Kidney epithelial cell (primary cell): ENCODE measurements at places on chromosomes 7 and 10. TPM values are rescaled to one million over a fixed set of nuclear protein-coding genes. Genes with fewer than 3 reads are reported as not detected.

DNA sequence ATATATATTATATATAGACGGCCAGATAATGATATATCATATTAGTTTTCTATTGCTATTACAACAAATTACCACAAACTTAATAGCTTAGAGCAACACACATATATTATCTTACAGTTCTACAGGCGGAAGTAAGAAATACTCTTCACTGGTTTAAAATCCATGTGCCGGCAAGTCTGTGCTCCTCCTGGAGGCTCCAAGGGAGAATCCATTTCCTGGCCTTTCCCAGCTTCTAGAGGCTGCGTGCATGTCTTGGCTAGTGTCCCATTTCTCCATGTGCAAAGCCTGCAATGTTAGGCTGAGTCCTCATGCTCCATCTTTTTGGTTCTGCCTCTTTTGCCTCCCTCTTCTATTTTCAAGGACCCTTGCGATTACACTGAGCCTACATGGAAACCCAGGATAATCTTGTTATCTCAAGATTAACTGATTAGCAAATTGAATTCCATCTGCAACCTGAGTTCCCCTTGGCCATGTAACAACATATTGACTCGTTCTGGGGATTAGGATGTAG is 23.9 kb upstream of the PNLIPRP3 start:
- DNase-seq, result no peak

- no peak for DNase-seq
These were observed 42.8 kb upstream of the PRSS58 start for GRCh38 chr7:142300689-142301088.

GRCh38 chr7:30837581-30837980 is 66.4 kb downstream of the MINDY4 start:
- DNase-seq, result no peak

- DNase-seq, result no peak
These were observed 5.0 kb upstream of the ZNF518A start for GRCh38 chr10:96125142-96125515.

DNA sequence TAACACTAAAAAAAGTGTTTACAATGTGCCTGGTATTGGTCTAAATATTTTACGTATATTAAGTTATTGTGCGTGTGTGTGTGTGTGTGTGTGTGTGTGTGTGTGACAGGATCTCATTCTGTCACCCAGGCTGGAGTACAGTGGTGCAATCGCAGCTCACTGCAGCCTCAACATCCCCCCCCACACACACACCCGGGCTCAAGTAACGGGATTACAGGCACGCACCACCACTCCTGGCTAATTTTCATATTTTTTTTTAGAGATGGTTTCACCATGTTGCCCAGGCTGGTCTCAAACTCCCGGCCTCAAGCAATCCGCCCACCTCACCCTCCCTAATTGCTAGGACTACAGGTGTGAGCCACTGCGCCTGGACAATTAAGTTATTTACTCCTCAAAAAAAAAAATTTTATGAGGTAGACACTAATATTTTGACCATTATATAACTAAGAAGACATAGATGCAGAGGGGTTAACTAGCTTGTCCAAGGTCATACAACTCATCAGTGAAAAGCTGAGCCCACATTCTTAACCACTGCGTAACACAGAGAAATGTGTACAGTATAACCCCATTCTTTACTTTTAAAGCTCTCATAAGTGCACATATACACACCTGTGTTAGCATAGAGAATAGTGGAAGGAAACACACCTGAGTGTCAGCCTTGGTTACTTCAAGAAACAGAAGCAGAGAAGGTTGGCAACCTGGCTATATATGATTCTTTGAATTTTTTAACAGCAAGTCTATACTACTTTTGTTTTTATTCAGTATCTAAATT is 35.0 kb downstream of the DNAJC12 start:
- no peak for DNase-seq

- DNase-seq, result no peak
These were observed 78.1 kb downstream of the INHBA start for GRCh38 chr7:41624818-41625217.

- DNase-seq, result no peak
These were observed 4.4 kb upstream of the ATXN7L1 start for GRCh38 chr7:105880571-105881330.

- peak; percentile 21 for DNase-seq
These were observed 3.9 kb downstream of the HIP1 start for GRCh38 chr7:75734586-75735458.

DNA sequence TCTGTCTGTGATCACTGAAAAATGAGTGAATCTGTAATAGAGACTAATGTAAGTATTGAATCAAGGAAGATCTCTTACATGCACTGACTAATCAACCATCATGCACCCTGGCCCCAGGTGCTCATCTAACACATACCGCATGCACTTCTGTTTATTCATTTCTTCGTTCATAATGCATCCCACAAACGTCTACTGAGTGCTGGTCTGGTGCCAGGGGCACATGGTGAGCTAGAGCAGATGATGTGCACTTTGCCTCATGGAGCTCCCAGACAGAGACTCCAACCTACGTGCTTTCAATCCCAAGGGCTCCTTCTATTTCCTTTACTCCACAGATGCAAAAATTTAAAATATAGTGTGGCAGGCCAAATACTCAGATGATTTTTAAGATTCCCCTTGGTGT is 10.7 kb downstream of the C10orf90 start:
- DNase-seq, result no peak

DNA sequence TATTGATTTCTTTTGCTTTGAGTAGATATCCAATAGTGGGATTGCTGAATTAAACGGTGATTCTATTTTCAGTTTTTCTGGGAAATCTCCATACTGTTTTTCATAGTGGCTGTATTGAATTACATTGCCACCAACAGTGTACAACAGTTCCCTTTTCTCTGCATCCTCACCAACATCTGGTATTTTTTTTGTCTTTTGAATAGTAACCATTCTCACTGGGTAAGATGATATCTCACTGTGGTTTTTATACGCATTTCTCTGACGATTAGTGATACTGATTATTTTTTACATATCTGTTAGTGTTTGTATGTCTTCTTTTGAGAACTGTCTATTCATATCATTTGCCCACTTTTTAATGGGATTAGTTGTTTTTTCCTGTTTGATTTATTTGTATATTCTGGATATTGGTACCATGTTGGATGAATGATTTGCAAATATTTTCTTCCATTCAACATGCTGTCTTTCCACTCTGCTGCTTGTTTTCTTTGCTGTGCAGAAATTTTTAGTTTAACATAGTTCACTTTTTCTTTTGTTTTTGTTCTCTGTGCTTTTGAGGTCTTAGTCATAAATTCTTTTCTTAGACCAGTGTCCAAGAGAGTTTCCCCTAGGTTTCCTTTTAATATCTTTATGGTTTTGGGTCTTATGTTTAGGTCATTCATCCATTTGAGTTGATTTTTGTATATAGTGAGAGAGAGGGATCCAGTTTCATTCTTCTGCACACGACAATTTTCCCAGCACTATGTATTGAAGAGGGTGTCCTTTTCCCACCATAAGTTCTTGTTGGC is 584.7 kb downstream of the PHTF2 start:
- no peak for DNase-seq

DNA sequence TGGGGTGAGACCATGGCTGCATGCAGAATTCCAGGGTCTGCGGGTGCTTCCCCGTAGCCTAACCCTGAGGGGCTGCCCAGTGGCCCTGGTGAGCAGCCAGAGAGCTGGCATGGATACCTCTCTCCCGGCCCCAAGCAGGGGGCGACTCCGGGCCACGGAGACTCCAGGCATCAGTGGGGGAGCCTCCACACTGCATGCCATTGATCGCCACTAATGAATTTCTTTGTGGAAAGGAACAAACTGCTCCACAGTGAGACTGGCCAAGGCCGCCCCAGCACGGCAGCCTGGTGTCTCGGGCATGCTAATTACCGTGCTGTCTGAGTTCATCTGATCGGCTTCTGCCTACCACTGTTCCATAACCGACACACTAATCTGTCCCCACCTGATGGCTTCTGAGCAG is 184.4 kb downstream of the GRID1 start:
- DNase-seq, result no peak

GRCh38 chr7:77538281-77539212 is 1.5 kb downstream of the PTPN12 start:
- peak; percentile 69 for DNase-seq

GRCh38 chr10:44818701-44819127 is 92.4 kb upstream of the TMEM72 start:
- no peak for DNase-seq

- no peak for DNase-seq
These were observed 862.3 kb downstream of the TYW1 start for GRCh38 chr7:67858931-67859330.

DNA sequence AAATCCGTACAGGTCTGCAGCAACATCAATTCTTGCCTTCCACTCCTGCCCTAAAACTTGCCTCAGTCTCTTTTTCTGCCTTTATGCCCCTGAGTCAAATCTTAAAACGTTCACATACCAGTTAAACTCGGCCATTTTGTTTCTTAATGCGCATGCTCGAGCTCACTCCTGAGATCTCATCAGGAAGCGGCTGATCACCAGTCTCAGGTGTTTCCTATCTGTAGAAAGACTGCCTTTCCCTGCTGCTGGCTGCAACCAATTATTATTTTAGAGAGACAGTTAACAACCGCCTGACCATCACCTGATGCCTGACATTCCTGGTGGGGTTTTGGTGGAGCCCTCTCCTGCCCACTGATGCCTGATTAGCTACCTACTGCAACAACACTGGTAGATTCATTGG is 70.2 kb upstream of the TMEM140 start:
- DNase-seq, result no peak

- no peak for DNase-seq
These were observed 4.1 kb upstream of the TMEM243 start for GRCh38 chr7:87223666-87224065.

GRCh38 chr7:20030417-20030816 is 186.8 kb downstream of the MACC1 start:
- no peak for DNase-seq

- no peak for DNase-seq
These were observed 107.6 kb downstream of the TES start for GRCh38 chr7:116317907-116318306.

DNA sequence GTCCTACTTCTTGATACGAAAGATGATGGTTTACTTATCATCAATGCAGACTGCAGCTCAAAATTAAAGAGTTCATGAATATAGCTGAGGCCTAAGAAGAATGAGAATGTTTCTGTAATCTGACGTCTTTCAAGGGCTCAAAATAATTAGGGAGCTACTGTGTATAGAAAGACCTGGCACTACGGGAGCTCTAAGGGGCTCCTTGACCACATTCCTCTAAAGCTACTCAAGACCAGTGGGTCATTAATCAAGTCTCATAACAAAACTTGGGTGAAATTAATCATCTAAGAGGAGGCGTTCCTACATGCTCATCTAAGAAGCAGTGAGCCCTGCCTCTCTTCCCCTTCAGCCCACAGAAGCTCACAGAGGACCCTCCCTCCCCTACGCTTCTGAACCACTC is 863.8 kb upstream of the AUTS2 start:
- no peak for DNase-seq

DNA sequence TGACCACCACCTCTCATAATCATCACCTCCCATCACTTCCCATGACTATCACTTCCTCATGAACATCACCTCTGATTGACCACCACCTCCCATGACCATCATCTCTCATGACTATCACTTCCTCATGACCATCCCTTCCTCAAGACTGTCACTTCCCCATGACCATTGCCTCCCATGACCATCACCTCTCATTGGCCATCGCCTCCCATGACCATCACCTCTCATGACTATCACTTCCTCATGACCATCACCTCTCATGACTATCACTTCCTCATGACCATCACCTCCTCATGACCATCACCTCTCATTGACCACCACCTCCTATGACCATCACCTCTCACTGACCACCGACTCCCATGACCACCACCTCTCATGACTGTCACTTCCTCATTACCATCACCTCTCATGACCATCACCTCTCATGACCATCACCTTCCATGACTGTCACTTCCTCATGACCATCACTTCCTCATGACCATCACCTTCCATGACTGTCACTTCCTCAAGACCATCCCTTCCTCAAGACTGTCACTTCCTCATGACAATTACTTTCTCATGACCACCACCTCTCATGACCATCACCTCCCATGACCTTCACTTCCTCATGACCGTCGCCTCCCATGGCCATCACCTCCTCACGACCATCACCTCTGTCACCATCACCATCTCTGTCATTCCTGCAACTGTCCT is 51.6 kb downstream of the PDGFA start:
- DNase-seq, result no peak

DNA sequence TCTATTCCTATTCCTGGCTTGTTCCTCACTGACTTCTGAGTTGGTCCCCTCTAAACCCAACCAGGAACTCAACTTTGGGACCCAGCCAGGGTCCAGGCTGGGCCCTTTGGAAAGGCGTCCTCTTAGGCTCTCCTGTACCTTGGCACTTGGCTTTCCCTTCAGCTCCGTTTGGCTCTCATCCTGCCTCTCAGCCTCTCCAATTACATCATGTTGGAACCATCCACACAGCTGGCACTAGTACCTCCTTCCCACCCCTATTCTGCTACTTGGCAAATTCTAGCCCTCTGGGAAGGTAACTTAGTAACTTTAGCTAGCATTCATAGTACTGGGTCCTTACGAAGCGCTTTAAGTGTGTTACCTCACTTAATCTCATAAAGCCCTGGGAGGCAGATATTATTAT is 205.3 kb upstream of the HABP2 start:
- DNase-seq, result no peak

- no peak for DNase-seq
These were observed 289.8 kb upstream of the KLF6 start for GRCh38 chr10:4074545-4075407.

GRCh38 chr7:506921-507622 is 12.6 kb downstream of the PDGFA start:
- no peak for DNase-seq

GRCh38 chr7:99142727-99143520 is 984 bp downstream of the SMURF1 start:
- DNase-seq, result peak; percentile 73

GRCh38 chr10:60508037-60508436 is 118.4 kb upstream of the ANK3 start:
- DNase-seq, result no peak

- DNase-seq, result no peak
These were observed 392.1 kb upstream of the PODXL start for GRCh38 chr7:131948434-131949053.

Gene LLCFC1
- not detected in 2 replicates for total RNA-seq

Gene GPC2
- 13.6 and 14.7 TPM in 2 replicates for total RNA-seq

Gene TMEM209
- 22.1 and 24.0 TPM in 2 replicates for total RNA-seq

Gene NPTX2
- 0.34 and 0.46 TPM in 2 replicates for total RNA-seq

Gene PPP1R3C
- total RNA-seq, result 0.89 and 1.8 TPM in 2 replicates

Gene PRLHR
- total RNA-seq, result not detected in 2 replicates

Gene CRHR2
- total RNA-seq, result not detected in 2 replicates

Gene STEAP4
- 1.7 and 2.3 TPM in 2 replicates for total RNA-seq

Gene ZNRF2
- 11.0 and 11.2 TPM in 2 replicates for total RNA-seq
